Right renal cortex interstitium (tissue), 3 donors: ENCODE measurements at places on chromosomes 13 and 19. TPM values are rescaled to one million over a fixed set of nuclear protein-coding genes. Genes with fewer than 3 reads are reported as not detected.

GRCh38 chr19:57269515-57270250 lies 10.6 kb upstream of the ZNF460 start:
- no peak for DNase-seq

- no peak for DNase-seq
These were observed 1299.2 kb upstream of the SPRY2 start for GRCh38 chr13:81639984-81640582.

DNA sequence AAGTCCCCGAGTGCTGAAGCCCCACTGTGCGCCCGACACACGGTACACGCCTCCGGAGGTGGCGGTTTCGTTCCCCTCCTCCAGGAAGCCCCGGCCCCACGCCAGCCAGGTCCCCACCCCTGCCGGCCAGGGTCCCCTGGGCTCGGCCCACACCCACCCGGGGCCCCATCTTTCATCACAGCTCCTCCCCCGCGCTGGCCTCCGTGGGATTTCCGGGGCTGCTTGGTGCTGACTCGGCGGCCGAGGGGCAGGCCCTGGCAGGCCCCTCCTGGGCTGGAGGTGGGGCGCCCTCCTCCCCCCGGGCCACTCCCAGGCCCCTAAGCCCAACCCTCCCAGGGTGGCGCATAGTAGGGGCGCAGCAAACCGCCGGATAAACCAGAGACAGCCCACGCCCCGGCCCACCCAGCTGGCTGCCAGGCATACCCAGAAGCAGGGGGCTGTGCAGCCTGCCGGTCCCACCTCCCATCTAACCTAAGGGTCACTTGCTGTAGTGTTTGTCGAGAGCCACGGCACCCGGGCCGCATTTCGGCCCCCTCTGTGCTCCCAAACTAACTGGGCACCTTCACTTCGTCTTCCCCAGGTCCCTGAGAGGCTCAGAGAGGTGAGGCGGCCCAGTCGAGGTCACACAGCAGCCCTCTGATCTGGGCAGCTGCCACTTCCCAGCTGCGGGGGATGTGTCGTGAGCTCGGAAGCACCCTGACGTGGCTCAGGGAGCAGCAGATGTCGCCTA lies 6.6 kb downstream of the ZBTB7A start:
- DNase-seq = no peak

GRCh38 chr19:48874303-48875135 lies 2.3 kb downstream of the PPP1R15A start:
- DNase-seq = no peak

- DNase-seq = no peak
These were observed 21.6 kb downstream of the CAPS start for GRCh38 chr19:5935473-5936291.

GRCh38 chr19:46878613-46879375 lies 18.0 kb downstream of the ARHGAP35 start:
- no peak for DNase-seq

- DNase-seq = no peak
These were observed 83.1 kb downstream of the IRS2 start for GRCh38 chr13:109703250-109703649.

FPR2 gene
- polyA plus RNA-seq = not detected

PALM gene
- polyA plus RNA-seq = 77.9 TPM
